ENCODE measurements at places on chromosomes 7 and 10. TPM values are rescaled to one million over a fixed set of nuclear protein-coding genes. Genes with fewer than 3 reads are reported as not detected.

GRCh38 chr7:29463504-29464158 is 100.0 kb upstream of the PRR15 start:
- no peak for DNase-seq

GRCh38 chr7:28957751-28958234 is 337 bp downstream of the TRIL start:
- peak; percentile 78 for DNase-seq

GRCh38 chr7:157682946-157683746 is 346.3 kb downstream of the DNAJB6 start:
- no peak for DNase-seq

- peak; percentile 45 for DNase-seq
These were observed 31.9 kb downstream of the CPED1 start for GRCh38 chr7:121020249-121020988.

Gene CHPF2
- total RNA-seq = 45.2 TPM

Gene LBX1
- total RNA-seq = not detected
